ENCODE measurements at places on chromosomes 4 and X.

DNA sequence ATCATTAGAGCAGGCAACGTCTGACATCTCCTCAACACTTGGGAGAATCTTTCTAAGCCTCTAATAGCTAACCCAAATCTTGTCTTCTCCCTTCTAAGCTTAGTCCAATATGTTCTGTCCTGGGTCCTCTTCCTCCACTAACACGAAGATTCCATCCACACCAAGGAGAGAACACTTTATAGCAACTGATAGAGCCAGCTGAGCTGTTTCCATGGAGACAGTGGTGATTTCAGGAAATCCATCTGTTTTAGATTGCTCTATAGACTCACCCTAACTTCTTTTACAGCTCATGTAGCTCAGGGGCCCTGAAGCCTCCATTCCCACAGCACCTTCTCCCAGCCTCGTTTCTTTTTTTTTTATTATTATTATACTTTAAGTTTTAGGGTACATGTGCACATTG, 37.4 kb downstream of the SCD5 start:
- peak; percentile 35 for DNase-seq

GRCh38 chr4:93183576-93183975, 645.0 kb upstream of the ATOH1 start:
- DNase-seq: no peak

- DNase-seq: no peak
Measured at GRCh38 chrX:27439771-27440170, 23.4 kb downstream of the PPP4R3C start.

GRCh38 chr4:126552321-126552720, 1080.4 kb upstream of the INTU start:
- DNase-seq: no peak

DNA sequence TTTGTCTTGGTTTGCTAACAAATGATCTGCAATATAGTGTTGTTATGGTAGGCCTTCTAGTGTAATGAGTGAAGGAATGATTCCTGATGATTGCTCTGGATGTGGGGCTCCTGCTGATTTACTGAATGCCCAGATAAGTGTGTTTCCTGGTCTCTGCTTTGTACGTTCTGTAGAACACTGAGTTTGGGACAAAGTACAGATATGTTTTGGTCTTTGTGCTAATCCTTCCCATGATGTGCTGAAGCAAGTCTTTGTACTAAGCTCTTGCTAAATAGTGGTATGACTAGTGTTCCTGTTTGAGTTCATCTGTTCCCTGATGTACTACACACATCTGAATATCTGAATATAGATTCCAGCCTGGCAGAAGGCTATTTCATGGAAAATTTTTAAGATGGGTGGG, 36.9 kb upstream of the XIAP start:
- DNase-seq: no peak

DNA sequence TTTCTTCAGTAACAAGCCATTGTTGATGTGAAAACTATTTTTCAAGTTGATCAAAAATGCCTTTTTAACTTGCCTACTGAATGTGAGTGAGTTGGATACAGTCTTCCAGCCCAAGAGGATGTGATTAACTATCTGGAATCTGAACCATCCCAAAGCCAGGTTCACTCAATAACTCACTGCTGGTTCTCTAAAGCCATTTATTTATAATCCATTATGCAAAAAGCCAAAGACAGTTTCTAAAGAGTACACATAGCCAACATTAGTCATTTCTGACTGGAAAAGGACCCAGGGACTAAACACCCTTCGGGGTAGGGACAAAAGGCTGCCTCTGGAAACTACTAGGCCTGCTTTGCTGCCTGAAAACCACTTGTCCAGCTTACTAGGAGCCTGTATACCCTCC, 109.6 kb downstream of the SHROOM4 start:
- no peak for DNase-seq

GRCh38 chrX:115547448-115547847, 13.5 kb upstream of the PLS3 start:
- no peak for DNase-seq

DNA sequence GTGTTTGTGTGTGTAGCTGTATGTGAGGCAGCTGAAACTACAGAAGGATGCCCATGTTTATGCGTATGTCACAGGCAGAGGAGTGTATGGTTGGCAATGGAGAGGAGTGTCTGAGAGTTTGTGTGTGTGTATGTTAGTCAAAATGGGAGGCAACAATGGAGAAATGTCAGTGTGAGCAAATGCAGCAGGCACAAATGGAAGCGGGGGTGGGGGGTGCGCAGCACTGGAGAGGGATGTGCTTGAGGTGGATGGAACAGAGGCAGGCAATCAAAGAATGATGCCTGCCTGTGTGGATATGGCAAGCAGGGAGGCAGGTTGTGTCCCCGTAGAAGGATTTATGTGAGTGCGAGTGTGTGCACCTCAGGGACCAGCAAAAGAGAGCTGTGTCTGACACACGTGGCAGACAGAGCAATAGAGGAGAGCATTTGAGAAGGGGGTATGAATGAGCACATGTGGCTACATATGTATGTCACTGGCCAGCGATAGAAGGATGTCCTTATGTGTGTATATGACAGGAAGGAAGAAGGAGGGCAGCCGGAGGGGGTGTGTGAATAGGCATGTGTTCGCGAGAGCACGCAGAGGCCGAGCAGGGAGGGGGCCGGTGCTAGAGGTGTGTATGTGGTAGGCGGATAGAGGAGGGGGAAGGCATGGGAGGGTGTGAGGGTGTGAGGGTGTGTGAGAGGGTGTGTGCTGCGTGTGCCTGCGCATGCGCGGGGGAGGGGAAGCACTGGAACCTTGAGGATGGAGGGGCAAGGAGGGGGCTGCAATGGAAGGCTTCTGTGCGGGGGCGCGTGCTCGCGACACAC, 1.1 kb downstream of the PJA1 start:
- no peak for DNase-seq

DNA sequence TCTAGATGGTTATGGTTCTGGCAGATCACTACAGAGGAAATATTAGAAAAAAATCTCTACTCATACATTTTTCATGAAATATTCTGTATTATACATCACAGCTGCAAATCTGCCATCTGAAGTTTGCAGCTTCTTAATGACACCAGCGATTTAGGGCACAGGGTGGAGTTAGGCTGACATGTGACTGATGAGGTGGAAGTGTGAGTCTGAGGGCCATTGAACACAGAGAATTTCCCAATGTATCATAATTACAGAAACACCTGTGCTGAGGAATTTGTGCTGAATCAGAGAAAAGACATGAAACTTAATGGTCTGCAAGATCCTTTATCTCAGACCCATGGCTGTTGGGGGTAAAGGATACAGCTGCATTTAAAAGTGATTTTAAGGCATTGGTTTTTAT, 2025.6 kb upstream of the AGA start:
- no peak for DNase-seq

DNA sequence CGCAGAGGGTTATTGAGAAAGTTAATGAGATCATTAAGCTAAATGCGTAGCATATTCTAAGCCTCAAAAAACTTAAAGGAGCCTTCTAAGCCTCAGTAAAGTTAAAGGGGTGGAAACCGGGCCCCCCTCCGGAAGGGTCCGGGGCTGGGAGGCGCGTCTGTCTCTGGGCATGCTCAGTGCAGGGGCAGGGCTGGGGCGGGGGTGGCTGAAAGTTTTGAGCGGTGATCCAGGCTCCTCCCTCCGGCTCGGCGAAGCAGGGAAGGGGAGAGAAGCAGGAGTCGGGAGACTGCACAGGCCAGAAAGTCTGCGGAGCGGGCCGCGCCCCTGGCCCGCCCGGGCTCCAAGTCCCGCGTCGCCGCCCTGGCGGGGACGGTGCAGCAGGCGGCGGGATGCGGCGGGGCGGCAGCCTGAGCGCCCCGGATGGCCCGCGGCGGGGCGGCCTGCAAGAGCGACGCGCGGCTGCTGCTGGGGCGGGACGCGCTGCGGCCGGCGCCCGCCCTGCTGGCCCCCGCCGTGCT, at the start of gene EVC:
Gene EVC, plus strand, starts transcription at position 241 of the 518 bp plus-strand sequence. Its CDS starts 180 bp downstream, at position 421.
- DNase-seq: peak; percentile 51

DNA sequence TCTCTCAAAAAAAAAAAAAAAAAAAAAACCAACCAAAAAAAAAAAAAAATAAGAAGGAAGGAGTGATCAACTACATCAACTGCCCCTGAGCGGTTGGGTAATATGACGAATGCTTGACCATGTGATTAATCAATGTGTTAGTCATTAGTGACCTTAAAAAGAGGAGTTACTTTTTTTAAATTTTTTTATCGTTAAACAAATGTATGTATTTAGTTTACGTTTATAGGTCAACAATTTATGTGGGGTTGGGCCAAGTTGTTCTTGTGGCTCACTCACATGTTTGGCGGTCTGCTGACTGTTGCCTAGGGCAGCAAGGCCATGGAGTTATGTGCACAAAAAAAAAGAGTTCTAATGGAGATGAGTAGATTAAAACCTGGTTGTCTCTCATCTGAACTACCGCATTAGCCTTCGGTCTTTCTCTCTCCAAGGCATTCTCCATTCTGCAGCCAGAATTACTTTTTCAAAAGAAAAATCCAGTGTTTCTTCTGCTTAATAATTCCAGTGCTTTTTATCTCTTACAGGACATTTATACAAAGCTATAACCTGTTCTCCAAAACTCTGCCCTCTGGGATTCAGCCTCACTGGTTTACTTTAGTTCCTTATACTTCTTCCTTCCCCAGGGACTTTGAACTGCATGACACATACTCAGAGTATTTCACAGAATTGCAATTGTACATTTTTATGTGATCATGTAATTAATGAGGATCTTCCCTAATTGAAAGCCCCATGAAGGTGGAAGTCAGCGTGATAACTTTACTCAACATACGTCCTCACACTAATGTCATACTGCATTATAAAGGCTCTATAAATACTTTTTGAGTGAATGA, 505.5 kb downstream of the ANKRD50 start:
- peak; percentile 52 for DNase-seq

GRCh38 chr4:147332091-147332490, 148.8 kb upstream of the EDNRA start:
- DNase-seq: no peak

DNA sequence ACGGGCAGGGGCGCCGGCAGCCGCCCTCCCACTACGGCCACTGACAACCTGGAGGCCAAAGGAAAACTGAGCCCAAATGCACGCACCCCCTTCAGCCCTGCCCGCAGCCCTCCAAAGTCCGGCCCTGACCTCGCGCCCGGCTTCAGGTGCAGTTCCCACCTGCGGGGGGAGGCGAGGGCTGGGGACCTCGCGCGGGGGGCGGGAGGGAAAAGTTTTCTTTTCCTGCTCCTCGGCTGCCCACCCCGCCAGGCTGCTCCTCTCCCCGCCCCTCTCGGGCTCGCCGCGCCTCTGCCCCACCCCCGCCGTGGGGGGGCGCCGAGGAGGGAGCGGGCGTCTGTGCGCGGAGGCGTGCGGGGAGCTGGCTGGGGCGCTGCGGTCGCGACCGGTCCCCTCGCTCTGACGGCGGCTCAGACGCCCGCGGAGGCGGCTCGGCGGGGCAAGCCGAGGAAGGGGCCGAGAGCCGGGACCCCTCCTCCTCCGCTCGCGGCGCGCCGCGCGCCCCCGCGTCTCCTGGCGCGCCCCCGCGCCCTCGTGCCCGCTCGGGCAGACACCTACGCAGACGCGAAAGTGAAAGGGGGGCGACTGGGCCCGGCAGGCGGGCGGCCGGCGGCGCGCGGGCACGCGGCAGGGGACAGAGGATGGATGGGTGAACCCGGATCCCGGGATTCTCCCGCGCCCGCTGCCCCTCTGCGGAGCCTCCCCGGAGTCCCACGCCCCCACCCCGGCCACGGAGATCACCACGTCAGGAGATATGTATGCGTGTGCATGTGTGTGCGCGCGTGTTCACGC, 3.1 kb upstream of the NR3C2 start:
- no peak for DNase-seq
